ENCODE measurements at places on chromosomes 11 and 22. TPM values are rescaled to one million over a fixed set of nuclear protein-coding genes. Genes with fewer than 3 reads are reported as not detected.

IL18 gene
- polyA plus RNA-seq: 6.8 TPM

DENND6B gene
- polyA plus RNA-seq: 11.8 TPM

PATE2 gene
- not detected for polyA plus RNA-seq

DNA sequence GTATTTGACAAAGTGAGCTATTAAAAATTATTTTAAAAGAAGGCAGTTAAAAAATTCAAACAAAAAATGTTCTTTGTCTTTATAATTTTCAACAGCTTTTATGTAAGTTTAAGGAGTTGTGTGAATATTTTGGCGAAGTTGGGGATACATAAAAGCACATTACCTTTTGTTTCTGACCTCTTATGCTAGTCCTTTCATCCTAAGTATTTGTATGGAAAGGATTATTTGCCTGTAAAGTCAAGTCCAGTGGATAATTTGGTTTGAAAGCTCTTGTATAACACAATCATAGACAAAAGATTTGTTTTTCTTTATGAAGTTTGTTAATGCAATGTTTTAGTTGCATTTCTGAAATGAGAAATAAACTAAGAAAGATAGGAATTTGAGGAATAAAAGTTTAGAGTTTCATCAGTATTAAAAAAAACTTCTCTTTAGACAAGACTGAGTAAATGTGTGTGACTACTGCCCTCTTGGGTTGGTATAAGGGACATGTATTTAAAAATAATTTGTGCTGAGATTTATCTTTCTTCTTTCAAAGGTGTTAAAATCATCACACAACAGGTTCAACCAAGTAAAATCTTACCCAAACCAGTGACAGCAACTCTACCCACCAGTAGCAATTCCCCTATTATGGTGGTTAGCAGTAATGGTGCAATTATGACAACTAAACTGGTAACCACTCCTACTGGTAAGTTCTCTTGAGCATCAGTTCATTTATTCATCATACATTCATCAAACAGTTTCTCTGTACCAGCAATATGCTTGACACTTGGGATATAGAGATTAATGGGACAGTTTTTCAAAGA, 68.2 kb downstream of the EMSY start:
- H3K4me3 ChIP-seq: no peak overlapping the region
- H3K27ac ChIP-seq: no peak overlapping the region
- H3K4me1 ChIP-seq: no peaks in the 10 kb centered on the region
- DNase-seq: no peak

DNA sequence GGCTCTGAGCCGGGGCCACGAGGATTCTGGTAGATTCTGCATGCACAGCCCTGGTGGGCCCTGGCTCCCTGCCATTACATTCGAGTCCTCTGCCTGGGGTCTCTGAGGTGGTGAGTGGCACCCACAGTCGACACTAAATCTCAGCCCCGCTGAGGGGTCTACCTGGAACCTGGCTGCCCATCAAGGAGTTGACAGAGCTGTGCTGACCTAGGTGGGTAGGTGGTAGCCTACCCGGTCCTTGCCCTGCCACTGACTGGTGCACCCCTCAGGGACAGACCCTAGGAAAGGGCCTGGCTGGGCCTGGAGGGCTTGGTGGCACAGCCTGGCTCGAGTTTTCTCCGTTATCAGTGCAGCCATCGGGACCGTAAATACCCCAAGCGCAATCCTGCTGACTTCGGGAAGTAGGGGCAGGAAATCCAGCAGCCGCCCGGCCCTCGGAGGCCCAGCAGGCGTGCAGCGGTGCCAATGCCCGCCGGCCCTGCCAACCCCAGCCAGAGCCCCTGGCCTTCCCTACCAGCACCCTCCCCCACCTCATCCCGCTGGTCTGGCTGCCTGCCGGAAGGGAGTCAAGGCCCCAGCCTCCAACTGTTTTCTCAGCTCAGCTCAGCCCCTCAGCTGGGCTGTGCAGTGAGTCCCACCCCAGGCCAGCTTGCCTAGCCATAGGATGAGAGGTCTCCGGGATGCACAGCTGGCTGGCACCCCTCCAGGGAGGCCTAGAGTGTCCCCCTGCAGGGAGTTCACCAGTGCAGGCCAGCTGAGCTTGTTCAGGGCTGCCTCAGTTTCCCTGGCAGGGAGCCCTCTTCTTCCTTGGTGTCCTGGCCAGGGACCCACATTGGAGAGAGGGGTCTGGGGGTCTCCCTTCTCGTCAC, 80.4 kb upstream of the KCNQ1OT1 start:
- no peaks in the 10 kb centered on the region for H3K27me3 ChIP-seq
- peaks cover 22% of the 10 kb centered on the region for H3K36me3 ChIP-seq
- no peak overlapping the region for H3K27ac ChIP-seq
- H3K4me3 ChIP-seq: no peak overlapping the region
- H3K4me1 ChIP-seq: peaks cover 29% of the 10 kb centered on the region

DNA sequence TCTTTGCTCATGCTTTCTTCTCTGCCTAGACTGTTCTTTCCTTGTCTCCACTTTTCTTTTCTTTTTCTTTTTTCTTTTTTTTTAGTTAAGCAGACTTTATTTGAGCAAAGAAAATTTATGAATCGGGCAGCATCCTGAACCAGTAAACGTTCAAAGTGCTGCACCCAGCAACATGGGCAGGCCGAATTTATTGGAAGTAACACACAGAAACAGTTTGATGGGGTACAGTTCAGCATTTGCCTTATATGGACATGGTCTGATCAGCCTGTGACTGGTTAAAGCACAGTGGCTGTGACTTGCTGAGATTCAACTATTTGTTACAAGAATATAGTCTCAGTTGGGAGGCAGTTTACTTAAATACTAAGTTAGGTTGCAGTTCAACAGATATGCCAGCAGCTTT, 16.0 kb downstream of the CD3E start:
- H3K36me3 ChIP-seq: no peaks in the 10 kb centered on the region
- no peaks in the 10 kb centered on the region for H3K27me3 ChIP-seq

DNA sequence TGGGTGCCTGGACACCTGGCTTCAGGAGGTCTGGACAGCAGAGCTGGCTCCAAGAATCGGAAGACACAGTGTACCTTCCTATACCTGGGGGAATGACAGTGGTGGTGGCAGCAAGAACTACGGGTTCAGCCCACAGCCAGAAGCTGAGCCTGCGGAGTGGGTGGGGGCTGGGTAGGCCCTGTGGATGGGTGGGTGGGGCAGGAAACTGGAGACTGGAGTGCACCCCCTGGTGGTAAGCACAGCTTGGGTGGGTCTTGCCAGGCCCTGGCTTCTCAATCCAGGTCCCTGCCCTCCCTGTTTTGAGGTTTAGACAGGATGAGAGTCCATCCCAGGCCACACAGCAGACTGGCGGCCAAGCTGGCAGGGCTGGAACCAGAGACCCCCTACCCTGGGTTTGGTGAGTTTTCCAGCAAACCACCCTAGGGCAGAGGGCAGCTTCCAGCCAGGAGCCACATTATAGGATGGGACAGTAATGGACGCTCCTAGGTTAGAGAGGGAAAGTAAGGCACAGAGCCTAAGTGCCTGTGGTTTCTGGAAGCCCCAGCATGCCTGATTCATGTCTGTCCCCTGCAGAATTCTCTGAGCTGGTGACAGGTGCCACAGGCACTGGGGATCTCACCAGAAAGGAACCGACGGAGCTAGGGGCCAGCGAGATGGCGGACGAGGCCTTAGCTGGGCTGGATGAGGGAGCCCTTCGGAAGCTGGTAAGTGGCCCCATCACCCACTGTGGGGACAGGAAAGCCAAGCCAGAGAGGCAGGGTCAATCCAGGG, 1.7 kb downstream of the SMTN start:
- no peak for DNase-seq

- H3K27me3 ChIP-seq: no peaks in the 10 kb centered on the region
- no peaks in the 10 kb centered on the region for H3K36me3 ChIP-seq
- DNase-seq: no peak
- no peak overlapping the region for H3K27ac ChIP-seq
Measured at GRCh38 chr11:110512026-110512425, 82.3 kb downstream of the FDX1 start.

GRCh38 chr11:61828629-61829407, 718 bp downstream of the FADS2 start:
- H3K4me1 ChIP-seq: peaks cover 54% of the 10 kb centered on the region
- no peaks in the 10 kb centered on the region for H3K36me3 ChIP-seq
- H3K27me3 ChIP-seq: peaks cover 15% of the 10 kb centered on the region
- H3K4me3 ChIP-seq: peak overlapping the region; percentile 42
- DNase-seq: no peak
- H3K27ac ChIP-seq: no peak overlapping the region

DNA sequence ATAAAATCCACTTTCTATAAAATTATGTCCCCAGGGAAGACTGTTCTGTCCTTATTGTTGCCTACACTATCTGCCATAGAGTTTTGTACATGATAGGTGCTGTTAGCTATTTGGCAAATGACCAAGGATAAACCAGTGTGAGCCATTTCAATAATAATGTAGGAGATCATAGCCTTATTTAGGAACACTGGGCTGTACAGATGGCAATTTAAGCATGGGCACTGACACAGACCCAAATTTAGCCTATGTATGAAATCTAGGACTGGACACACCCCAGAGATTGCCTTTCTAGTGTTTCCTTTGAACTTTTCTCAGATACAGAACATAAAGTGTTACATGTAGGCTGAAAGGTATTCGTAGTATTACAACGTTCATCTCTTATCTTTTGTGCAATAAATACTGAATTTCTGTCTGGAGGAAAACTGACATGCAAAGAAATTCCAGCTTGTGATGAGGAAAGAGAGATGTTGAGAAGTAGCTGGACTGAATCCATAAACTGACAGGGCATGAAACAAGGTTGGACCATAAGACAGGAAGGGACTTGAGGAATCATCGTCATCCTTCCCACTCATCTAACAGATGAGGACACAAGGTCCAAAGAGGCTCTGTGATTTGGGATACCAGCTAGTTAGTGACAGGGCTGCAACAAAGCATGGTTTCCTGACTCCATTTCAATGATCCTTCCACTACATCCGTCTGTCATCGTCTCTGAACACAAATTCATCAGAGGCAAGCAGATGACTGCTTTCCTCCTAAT, 60.3 kb downstream of the TMPRSS5 start:
- no peaks in the 10 kb centered on the region for H3K27me3 ChIP-seq
- H3K4me3 ChIP-seq: no peak overlapping the region
- no peak overlapping the region for H3K27ac ChIP-seq
- no peaks in the 10 kb centered on the region for H3K36me3 ChIP-seq
- no peak for DNase-seq
- no peaks in the 10 kb centered on the region for H3K4me1 ChIP-seq
